LHCN-M2 (cell line): ENCODE measurements at places on chromosomes 5 and 9. TPM values are rescaled to one million over a fixed set of nuclear protein-coding genes. Genes with fewer than 3 reads are reported as not detected.

FAM221B gene
- not detected in 2 replicates for total RNA-seq

F2R gene
- total RNA-seq = 22.4 and 22.5 TPM in 2 replicates

STPG3 gene
- total RNA-seq = not detected in 2 replicates

NUTM2G gene
- not detected in 2 replicates for total RNA-seq

GDF9 gene
- 0.32 TPM in 1 of 2 replicates, not detected in the other for total RNA-seq

NXNL2 gene
- 1.7 and 2.5 TPM in 2 replicates for total RNA-seq

IL3 gene
- total RNA-seq = not detected in 2 replicates

LHX2 gene
- 2.4 and 3.4 TPM in 2 replicates for total RNA-seq

SHOC1 gene
- total RNA-seq = 0.26 TPM in 1 of 2 replicates, not detected in the other

CNOT6 gene
- 10.6 and 14.4 TPM in 2 replicates for total RNA-seq

CMYA5 gene
- total RNA-seq = 0.06 TPM in 2 replicates

- DNase-seq = no peak
These were observed 104.3 kb upstream of the SPATA31D4 start for GRCh38 chr9:81823672-81824554.

GRCh38 chr9:70303268-70303667 is 44.5 kb downstream of the SMC5 start:
- DNase-seq = no peak

DNA sequence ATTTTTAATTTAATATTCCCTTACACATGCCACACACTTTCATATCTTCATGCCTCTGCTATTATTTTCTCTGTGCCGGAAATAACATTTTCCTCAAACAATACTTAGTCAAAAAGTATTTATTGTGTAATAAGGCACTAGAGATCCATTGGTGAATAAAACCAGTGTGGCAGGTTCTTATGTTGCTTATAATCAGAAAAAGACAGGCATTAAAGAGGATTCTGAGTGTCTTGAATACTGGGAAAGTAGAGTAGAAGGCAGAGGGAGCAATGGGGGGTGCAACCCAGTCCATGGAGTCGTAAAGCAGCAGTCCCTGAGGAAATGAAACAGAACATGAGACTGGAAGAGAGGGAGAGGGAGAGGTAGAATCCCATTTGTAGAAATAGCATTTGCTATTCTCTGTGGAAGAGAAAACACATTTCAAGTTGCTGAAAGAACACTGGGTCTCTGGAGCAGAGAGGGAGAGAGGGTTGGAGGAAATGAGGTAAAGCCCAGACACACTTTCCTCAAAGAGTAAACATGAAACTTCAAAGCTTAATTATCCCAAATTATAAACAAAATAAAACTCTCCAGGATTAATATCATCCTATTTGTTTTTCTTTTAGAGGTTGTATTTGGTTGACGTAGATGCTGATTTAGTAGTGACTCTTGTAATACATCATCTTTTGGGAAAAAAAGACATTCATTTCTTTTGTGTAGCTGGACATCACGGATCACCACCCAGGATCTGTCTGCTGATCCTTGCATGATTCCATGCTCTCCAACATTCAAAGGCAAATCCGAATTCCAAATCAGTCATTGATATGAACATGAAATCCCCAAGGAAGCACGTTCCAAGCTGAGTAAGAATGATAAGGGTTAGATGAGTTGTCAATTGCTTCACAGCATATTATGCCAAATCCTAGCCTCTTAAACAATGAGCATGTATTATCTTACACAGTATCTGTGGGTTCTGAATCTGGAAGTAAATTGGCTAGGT is 37.4 kb upstream of the GRAMD2B start:
- peak; percentile 47 for DNase-seq

- no peak for DNase-seq
These were observed 35.0 kb downstream of the ANGPTL2 start for GRCh38 chr9:127087411-127087810.

DNA sequence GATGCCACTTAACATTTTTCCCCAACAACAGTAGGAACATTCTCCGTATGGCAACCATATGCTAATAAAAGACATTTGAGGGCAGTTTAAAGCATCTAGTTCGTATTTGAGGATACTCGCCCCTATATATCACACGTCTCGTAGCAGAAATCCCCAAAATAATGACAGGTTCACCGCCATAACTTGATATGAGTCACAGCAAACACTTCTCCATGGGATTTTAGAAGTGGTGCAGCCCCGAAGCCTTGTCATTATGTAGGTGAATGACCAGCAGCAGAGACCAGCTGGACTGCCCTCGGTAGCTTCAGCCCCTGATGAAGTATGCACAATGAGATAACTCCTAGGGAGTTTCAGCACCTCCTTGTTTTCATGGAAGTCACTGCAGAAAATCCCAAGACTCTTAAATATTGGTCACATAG is 2.0 kb downstream of the CTNND2 start:
- DNase-seq = no peak

DNA sequence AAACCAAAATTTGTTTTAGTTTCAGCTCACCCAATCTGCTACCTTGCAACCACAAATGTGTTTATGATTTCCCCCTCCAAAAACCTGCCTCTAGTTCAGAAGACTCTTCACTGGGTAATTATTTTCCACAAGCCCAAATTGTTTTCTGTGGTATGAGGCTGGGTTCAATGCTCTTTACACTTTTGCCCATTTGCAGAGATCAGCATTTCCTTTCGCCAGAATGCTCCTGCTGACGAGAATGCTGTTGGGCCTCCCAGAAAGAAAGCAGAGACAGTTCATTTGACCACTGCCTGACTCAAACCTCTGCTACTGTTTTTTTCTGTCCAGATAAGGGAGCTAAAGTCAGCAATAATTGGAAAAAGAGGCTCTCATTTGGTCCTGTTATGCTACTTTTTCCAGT is 427.3 kb downstream of the PDE4D start:
- no peak for DNase-seq

- DNase-seq = peak; percentile 66
These were observed 168.6 kb downstream of the MACROH2A1 start for GRCh38 chr5:135230251-135230925.

- peak; percentile 34 for DNase-seq
These were observed at the start of gene NPR2 for GRCh38 chr9:35791297-35791921. Gene NPR2, plus strand, starts transcription at chr9:35791591. Its CDS starts 818 bp downstream, at chr9:35792409.

- no peak for DNase-seq
These were observed 11.0 kb upstream of the DENND1A start for GRCh38 chr9:123940721-123941523.

- peak; percentile 8 for DNase-seq
These were observed 9.8 kb upstream of the OLFM1 start for GRCh38 chr9:135077497-135078200.

- DNase-seq = no peak
These were observed 38.3 kb upstream of the ADRA1B start for GRCh38 chr5:159877894-159878448.

DNA sequence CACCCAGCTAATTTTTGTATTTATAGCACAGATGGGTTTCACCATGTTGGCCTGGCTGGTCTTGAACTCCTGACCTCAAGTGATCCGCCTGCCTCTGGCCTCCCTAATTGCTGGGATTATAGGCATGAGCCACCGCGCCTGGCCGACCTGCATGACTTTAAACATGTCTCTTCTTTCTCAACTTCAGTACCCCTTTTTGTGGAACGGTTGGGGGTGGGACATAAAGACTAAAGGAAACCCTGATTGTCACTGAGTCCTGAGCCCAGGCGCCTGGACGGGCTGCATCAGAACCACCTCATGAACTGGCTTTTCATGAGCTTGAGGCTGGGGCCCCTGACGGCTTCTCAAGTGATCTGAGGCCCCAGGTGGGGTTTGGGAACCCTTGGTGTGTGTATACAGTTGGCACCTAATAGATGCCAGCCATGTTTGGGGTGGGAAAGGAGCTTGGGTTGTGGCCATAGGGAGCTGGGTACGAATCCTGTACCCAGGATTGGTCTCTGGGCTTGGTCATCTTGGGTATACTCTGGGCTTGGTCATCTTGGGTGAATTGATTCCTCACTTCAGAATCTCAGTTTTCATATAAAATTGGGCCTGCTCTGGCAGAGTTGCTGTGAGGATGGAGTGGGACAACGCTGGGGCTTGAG is 2.2 kb downstream of the GRK6 start:
- no peak for DNase-seq

DNA sequence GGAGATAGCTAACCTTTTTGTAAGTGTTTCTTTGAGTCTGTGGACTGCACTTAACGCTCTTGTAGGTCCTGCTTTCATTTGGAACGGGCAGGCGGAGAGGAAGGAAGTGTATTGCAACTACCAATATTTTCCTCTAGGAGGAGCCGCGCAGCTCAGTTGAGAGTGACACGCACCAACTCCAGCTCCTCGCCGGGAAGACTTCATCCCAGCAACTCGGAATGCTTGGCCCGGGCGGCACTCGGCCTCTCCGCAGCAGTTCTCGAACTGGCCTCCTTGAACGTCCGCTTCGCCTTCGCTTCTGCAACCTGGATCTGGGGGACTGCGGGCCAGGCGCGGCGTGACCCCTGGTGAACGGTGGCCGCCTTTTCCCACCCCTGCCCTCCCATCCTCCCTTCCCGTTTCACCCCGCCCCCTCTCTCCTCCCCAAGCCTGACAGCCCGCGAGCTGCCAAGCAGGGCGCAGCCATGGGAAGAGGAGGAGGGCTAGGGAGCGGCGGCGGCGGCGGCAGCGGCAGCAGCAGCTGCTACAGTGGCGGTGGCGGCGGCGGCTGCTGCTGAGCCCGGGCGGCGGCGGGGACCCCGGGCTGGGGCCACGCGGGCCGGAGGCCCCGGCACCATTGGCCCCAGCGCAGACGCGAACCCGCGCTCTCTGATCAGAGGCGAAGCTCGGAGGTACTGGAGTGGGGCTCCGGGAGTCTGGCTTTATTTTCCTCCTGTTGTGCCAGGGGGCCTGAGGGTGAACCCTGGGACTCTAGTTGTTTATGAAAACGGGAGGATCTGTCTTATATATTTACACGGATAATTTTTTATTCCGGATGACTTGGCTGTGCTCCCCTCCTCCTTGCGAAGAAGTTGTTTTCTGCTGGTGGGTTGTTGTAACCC is at the start of gene GHR:
TSS of gene GHR (plus strand) at position 155 of the 881 bp plus-strand sequence. CDS start 142,436 bp downstream, outside the sequence.
- DNase-seq = peak; percentile 79

GRCh38 chr5:137075163-137075970 is 423.8 kb downstream of the SPOCK1 start:
- peak; percentile 27 for DNase-seq

GRCh38 chr5:151408591-151409230 is 38.7 kb upstream of the SLC36A1 start:
- peak; percentile 45 for DNase-seq

- no peak for DNase-seq
These were observed 54.4 kb upstream of the PIK3R1 start for GRCh38 chr5:68161156-68161555.

- DNase-seq = no peak
These were observed 286.5 kb downstream of the KCTD16 start for GRCh38 chr5:144457160-144457559.

- peak; percentile 69 for DNase-seq
These were observed 78.5 kb downstream of the SH3TC2 start for GRCh38 chr5:148984345-148984744.

- DNase-seq = no peak
These were observed 18.1 kb downstream of the FAM78A start for GRCh38 chr9:131258186-131258585.

- peak; percentile 42 for DNase-seq
These were observed 307.9 kb downstream of the FBXL7 start for GRCh38 chr5:15807871-15808270.

DNA sequence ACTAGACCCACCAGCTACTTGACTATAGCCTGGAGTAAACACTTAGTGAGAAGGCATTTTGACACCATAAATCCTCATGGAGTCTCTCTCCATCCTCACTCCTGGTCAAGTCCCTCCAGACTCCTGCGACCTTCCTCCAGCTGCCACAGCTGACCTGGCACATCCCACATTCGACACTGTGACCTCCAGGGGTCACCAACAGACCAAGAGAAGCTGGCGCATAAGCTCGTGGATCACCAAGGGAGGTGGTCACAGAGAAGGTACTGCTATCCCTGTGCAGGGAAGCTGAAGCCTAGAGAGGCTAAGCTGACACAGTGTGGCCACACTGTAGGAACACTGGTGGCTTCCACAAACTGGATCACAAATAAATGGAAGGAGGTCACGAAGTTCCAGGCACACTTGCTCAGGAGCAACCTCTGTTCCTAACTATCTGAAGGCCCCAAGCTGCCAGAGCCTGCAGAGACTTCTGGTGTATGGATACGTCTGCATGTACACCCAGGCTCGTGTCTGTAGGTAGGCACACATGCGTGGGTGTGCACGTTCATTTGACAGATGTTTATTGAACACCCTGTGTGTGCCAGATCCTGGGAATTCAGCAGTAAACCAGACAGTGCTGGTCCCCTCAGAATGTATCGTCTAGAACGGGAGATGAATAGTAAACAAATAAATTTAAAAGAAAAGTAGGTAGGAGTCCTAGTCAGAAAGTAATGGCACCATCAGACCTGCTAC is 104.4 kb downstream of the C5orf15 start:
- DNase-seq = no peak

- DNase-seq = no peak
These were observed 711 bp downstream of the IRX1 start for GRCh38 chr5:3596261-3596825.

DNA sequence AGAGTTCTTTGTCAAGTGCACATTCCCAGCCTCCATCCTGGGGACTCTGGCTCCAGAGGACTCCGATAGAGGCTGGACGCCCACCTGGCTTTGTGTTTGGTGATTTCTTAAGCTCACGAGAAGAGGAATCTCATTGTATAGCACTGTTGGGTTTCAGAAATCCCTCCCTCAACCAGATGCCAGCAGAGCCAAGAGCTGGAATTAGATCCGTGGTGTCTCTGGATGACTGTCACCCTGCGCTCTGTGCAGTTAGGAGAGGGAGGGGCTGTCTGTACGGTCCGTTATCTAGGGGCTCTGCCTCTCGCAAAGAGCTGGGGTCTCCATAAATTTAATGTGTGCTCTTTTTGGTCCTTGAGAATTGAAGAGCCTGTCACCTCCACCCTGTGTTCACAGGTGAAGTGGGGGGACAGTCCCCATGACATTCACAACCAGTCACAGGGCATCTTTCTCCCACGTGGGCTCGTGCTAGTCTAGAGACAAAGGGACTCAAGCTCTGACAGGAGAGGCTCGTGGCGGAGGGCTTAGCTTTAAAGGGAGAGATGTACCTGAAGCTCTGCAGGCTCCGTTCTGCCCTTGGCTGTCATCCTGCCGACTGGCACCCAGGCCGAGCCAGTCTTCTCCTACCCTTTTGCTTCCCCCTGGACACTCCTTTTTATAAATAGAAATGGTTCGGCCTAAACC is 41.4 kb downstream of the FAM78A start:
- no peak for DNase-seq

GRCh38 chr5:132470010-132470392 is 20.6 kb downstream of the IRF1 start:
- DNase-seq = peak; percentile 50

- DNase-seq = no peak
These were observed 7.2 kb downstream of the GAPT start for GRCh38 chr5:58498340-58498942.
